ENCODE measurements at places on chromosomes 7 and 10. TPM values are rescaled to one million over a fixed set of nuclear protein-coding genes. Genes with fewer than 3 reads are reported as not detected.

Gene C10orf67
- polyA plus RNA-seq, result 1.1 TPM

Gene GPER1
- 6.4 TPM for polyA plus RNA-seq

Gene FAM170B
- polyA plus RNA-seq, result not detected

Gene ITIH2
- polyA plus RNA-seq, result not detected

Gene HMX2
- not detected for polyA plus RNA-seq

Gene ZNF853
- polyA plus RNA-seq, result 17.6 TPM

Gene SEMA4G
- polyA plus RNA-seq, result 16.2 TPM

Gene ZNF107
- polyA plus RNA-seq, result 2.0 TPM

Gene TFR2
- polyA plus RNA-seq, result 0.32 TPM

Gene PRPF18
- polyA plus RNA-seq, result 13.8 TPM

Gene RBP4
- not detected for polyA plus RNA-seq

Gene H2AZ2
- polyA plus RNA-seq, result 389 TPM

Gene DGKB
- polyA plus RNA-seq, result 2.1 TPM

Gene AOAH
- not detected for polyA plus RNA-seq

Gene KLF14
- polyA plus RNA-seq, result not detected

Gene STAMBPL1
- polyA plus RNA-seq, result 25.1 TPM

Gene CALY
- polyA plus RNA-seq, result 3.3 TPM

Gene DNAH11
- 0.77 TPM for polyA plus RNA-seq

Gene COL28A1
- 0.08 TPM for polyA plus RNA-seq

Gene PILRA
- 0.99 TPM for polyA plus RNA-seq

Gene AMZ1
- polyA plus RNA-seq, result 0.15 TPM

Gene USP6NL
- polyA plus RNA-seq, result 8.9 TPM

Gene PARP12
- 17.7 TPM for polyA plus RNA-seq

Gene CDC14C
- not detected for polyA plus RNA-seq

Gene RBM48
- polyA plus RNA-seq, result 4.7 TPM

Gene UNCX
- polyA plus RNA-seq, result not detected

Gene BLOC1S2
- 30.4 TPM for polyA plus RNA-seq

Gene LGI1
- not detected for polyA plus RNA-seq

Gene TDRD1
- polyA plus RNA-seq, result not detected

Gene ZCCHC24
- 16.2 TPM for polyA plus RNA-seq

All from SK-N-SH (cell line).